ENCODE measurements at places on chromosomes 5 and 9.
A peak's percentile ranks its signal among the peaks of the same experiment; 100 is the strongest.

DNA sequence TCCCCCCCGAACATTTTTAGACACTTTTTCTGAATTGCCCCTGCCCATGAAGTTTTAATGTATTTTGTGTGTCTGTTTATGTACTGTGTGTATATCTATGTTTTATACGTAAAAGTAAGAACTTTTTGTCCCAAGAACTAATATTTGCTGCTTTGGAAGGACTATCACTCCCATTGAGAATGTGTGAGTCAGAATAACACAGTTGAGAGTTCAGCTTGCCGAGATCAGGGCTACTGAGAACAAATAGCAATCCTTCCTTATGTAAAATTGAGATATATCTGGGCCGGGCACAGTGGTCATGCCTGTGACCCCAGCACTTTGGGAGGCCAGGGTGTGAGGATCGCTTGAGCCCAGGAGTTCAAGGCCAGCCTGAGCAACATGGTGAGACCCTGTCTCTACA is 11.3 kb downstream of the GTF3C4 start:
- no peak for DNase-seq

GRCh38 chr5:170296935-170297588 is 515 bp downstream of the LCP2 start:
- DNase-seq = no peak

DNA sequence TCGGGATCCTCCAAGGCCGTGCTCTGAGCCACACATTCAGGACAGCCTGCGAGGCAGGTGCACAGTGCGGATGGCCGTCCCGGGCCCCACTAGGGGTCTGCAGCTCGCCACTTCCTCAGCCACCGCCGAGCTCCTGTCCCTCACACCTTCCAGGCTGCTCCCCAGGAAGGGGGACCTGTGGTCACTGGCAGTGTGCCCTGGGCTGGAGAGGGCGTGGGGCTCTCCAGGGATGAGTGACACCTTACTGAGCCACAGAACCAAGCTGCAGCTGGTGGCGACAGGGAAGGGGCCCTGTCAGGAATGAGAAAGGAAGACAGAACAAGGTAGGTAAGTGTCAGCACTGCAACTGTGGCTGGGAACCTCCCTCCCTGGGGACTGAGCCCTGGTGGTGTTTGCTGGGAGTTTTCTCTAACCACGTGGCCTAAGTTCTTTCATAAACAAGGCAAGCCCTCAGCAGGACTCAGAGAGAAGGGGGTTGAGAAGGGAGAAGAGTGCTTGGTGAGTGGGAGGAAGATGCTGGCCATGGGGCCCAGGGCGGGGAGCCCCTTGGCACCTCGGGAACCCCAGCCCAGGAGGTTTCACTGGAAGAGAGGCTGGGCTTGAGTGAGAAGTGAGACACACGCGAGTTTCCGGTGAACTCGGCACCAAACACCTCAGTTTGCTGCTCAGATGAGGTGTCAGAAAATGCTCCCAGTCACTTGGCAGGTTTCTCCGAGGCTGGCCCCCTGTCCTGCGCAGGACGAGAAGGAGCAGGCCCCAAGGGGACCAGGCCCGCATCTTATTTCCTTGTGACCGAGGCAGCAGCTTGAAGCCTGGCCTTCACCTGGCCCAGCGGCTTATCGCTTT is 5.2 kb downstream of the IL13 start:
- DNase-seq = peak; percentile 37

DNA sequence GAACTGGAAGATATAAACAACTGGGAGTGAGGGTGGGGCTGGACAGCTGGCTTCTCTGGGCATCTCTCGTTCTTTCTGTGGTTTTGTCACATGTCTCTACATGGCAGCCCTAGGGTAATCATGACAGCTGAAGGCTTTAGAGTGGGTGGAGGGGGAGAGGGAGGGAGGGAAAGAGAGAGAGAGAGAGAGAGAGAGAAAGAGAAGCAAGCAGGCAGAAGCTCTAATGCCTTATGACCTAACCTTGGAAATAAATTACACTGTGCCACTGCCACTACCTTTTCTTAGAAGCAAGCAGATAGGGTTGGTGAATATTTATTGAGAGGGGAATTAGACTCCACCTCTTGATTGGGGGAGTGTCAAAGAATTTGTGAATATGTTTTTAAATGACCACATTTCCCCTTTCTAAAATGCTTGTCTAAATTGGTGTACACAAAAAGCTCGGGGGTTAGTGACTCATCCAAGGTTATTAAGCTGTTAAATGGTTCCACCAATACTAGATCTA is 2.6 kb upstream of the DAPK1 start:
- no peak for DNase-seq

All from hepatocyte (in vitro differentiated cells).